Sigmoid colon (tissue), 7 donors: ENCODE measurements at places on chromosomes 13 and 19. TPM values are rescaled to one million over a fixed set of nuclear protein-coding genes. Genes with fewer than 3 reads are reported as not detected.

The FLT3 gene
- 3.5 TPM for total RNA-seq

The ZNF254 gene
- 21.1 TPM for total RNA-seq

The SAMD1 gene
- total RNA-seq: 8.7 TPM

The ZNF729 gene
- total RNA-seq: not detected

The OVOL3 gene
- total RNA-seq: not detected
